Hippocampal formation (tissue), 2 donors: ENCODE measurements at places on chromosomes 13 and 19.

- DNase-seq = no peak
These were observed 173.1 kb downstream of the LACC1 start for GRCh38 chr13:44052780-44053184.

- no peak for DNase-seq
These were observed 2.9 kb upstream of the DCUN1D2 start for GRCh38 chr13:113493315-113493951.

- DNase-seq = no peak
These were observed 8.2 kb downstream of the IGFL4 start for GRCh38 chr19:46032597-46033025.

GRCh38 chr19:35061583-35062373 is 20.3 kb downstream of the HPN start:
- no peak for DNase-seq

DNA sequence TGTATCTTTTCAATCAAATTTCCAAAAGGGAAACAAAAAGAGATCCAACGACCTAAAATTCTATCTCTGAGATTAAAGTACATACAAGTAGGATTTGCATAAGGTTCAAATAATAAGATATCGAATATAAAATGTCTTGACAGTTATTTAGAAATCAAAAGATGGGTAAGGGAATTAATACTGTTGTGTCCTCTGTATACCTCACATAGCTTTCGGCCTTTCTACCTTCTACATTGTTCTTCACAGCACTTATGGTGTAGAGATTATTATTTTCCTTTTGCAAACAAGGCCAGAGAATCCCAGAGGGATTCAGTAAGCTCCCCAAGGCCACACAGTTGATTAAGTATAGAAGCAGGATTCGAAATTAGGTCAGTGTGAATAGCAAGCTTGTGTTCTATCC is 403.6 kb downstream of the SPRY2 start:
- DNase-seq = no peak

GRCh38 chr13:94053986-94054593 is 425.4 kb downstream of the DCT start:
- no peak for DNase-seq

- DNase-seq = no peak
These were observed 14.5 kb upstream of the TPP2 start for GRCh38 chr13:102582256-102582655.

DNA sequence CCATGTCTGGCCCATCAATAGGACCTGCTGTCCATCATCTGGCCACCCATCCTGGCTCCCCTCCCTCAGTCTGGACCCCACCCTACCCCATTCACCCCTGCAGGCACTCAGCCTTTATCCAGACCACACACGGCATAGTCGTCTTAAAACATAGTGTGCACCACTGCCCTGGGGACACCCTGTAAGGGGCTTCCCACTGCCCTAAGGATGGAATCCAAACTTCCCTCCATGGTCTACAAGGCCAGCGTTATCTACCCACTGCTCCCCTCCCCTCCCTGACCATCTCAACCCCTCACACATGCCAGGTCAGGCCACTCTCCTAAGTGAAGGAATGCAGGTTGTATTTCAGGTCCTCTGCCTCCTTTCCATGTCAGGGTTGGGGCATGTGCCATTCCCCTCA is 352.7 kb upstream of the ZNF507 start:
- no peak for DNase-seq
